Renal cortex interstitium (tissue), 15 donors: ENCODE measurements at places on chromosomes 1 and 21. TPM values are rescaled to one million over a fixed set of nuclear protein-coding genes. Genes with fewer than 3 reads are reported as not detected.

FTCD gene
- 25.4 TPM for polyA plus RNA-seq

CD1E gene
- 0.27 TPM for polyA plus RNA-seq

DNA sequence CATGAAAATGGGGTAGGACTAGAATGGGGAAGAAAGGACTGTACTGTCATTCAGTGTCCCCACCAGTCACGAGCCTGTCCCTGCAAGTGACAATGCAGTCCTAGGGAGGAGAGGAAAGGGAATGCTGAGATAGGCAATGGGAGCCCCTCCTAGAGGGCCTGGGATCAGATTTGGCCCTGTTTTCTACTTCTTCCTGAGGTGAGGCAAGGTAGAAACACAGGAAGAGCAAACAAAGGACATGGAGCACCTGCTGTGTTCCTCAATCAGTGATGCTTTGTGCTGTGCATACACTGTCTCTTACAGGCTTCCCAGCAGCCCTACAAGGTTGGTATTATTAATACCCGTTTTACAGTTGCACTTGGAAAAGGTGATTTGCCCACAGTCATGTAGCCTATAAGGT, 6.1 kb downstream of the FABP3 start:
- DNase-seq, result no peak

DNA sequence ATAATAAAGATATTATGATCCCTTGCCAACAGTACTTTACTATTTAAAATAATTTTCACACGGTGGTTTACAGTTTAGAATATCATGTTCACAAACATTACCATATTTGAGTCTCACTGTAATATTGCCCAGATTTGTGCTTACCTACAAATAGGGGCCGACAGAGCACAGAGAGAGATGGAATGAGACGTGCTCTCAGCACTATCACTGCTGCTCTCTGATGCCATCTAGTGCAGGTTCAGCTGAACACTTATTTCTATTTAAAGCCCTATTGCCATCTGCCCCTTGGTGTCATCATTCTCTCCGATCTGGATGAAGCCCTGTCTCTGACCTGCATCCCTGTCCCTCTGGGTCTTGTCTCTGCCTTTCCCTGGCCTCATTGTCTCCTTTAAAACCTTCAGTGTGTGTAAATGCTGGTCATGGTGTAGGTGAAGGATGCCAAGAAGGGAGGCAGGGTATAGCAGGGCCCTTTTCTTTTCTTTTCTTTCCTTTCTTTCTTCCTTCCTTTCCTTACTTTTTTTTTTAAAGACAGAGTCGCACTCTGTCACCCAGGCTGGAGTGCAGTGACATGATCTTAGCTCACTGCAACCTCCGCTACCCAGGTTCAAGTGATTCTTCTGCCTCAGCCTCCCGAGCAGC, 6.9 kb upstream of the GPATCH4 start:
- DNase-seq, result no peak

MSH4 gene
- 0.42 TPM for polyA plus RNA-seq

RHCE gene
- 0.88 TPM for polyA plus RNA-seq

ALG14 gene
- polyA plus RNA-seq, result 13.5 TPM

KIF26B gene
- polyA plus RNA-seq, result 39.4 TPM

- DNase-seq, result no peak
Measured at GRCh38 chr21:31558189-31558961, 101.1 kb upstream of the SOD1 start.

- DNase-seq, result no peak
Measured at GRCh38 chr1:219478811-219479210, 134.1 kb downstream of the ZC3H11B start.

DNA sequence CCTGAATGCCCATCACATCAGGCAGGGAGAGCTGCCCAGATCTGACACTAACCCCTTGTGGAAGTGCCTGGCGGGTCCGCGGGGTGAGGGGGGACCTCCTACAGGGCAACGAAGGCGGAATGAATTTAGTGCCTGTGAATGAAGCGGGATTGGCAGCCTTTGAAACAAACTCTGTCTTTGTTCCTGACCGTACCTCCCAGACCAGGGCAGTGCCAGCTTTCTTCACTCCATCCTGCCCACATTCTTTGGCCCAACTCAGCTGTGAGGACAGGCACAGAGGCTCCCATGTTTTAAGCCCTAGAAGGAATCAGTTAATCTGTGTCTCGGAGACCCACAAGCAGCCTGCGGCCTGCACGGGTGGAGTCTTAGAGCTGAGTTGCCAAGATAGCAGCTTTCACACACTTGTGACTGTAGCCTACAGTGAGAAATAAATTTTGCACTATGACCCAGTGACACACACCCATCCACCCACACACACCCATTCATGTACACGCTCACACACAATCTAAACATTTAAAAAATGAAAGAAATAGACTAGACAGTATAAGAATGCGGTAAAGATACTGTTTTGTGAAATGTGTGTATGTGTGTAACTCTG, 60.1 kb upstream of the USP24 start:
- no peak for DNase-seq

GRCh38 chr1:46653405-46653958, 14.7 kb downstream of the ATPAF1 start:
- no peak for DNase-seq

DNA sequence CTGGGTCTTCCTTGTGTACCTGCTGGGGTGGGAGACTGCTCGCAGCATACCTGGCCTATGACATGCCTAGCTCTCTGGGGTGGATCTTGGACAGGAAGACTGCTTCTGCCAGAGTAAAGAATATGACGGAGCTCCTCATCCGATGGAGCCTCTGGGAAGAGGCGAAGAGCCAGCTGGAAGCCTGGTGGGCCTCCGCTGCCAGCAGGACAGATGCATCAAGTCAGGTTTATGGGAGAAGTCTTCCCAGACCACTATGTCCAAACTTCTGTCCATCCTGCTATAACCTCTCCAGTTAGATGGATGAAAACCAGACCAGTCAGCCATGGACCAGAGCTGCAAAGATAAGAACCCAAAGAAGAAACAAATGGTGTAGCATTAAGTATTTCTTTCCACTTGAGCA, 27.7 kb upstream of the NGF start:
- DNase-seq, result no peak

DNA sequence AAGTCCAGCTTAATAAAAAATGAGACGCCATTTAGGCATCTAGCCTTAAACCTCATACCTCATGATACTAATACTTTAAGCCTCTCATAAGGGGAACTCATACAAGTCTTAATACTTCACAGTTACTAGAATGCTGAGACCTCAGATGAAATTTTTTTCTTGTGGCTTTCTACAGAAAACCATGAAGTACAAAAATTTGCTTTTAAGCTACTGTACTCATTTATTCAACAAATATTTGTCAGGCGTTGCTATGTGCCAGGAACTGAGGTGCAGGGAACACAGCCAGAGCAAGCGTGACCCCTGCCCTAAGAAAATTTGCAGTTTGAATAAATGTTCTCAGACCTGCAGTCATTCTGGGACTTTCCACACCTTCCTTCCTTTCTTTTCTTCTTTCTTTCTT, 150.6 kb downstream of the MRPL39 start:
- DNase-seq, result no peak

RNF207 gene
- 20.0 TPM for polyA plus RNA-seq

GRCh38 chr1:200427744-200428143, 17.9 kb upstream of the ZNF281 start:
- no peak for DNase-seq

DNA sequence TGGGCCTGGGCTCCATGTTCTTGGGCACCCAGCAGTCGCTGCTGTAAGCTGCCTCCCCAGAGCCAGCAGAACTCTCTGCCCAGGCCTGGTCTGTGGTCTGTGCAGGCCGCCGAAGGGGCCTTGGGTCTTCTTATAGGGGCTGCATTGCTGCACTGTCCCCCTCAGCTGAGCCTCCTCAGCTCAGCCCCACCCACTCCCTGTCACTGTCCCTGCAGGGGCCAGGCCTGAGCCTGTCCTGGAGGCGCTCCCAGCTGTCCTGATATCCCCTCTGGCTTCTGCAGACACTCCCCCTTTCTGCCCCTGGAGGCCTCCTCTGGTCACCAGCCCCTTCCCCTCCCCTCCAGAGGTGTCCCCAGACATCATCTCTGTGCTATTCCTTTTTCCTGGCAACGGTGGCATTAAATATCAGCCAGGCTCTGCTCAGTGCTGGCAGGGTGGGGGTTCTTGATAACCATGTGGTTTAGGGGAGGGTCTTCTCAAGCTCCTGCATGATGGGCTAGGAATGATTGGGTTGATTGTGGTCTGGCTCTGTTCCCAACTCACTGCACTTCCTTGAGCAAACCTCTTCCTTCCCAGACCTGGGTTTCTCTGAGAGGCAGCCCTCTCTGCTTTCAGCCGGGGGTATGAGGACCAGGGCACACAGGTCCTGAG, 3.7 kb upstream of the FOXO6 start:
- DNase-seq, result no peak

LYPD8 gene
- not detected for polyA plus RNA-seq

DNA sequence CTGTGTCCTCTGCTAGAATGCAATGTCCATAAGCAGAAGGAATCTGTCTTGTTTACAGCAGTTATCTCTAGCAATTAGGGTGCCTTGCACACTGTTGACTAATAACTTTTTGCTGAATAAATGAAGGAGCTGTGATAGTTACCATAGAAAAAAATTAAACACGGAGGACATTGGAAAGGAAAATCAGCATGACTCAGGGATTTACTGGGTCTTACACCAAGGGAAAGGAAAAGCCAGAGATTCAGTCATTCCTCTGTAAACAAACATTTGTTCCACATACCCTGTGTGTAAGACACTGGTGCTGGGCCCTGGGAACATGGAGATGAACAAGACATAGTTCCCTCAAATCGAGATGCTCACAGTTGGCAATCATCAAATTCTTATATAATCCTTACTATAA, 183.3 kb downstream of the PTGER3 start:
- no peak for DNase-seq

DNA sequence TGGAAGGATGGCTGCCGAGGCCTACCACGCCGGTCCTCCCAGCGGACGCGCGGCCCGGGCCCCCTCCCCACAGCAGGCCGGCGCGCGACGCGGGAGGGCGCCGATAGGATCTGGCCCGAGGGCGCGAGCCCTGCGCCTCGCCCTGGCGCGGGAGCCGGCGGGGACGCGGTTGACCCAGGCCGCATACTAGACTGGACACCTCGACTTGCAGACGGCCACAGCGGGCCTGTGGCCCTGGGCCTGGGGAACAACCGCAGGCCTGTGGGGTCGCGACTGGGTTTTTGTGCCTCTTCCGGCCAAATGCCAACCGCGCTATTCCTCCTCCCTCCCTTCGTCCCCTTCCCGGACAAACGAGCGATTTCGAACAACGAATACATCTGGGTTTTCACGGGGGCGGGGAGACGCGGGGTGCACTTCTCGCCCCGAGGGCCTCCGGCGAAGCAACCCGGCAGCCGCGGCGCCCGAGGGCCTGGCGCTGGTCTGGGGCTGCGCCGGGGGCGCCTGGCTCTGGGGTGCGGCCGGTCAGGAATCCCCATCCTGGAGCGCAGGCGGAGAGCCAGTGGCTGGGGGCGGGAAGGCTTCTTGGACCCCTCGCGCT, 2.4 kb downstream of the NHLH2 start:
- DNase-seq, result no peak
